ENCODE measurements at places on chromosomes 7 and 10. TPM values are rescaled to one million over a fixed set of nuclear protein-coding genes. Genes with fewer than 3 reads are reported as not detected.

The WIPF3 gene
- not detected for total RNA-seq

The SLC26A3 gene
- not detected for total RNA-seq

The FBXL15 gene
- total RNA-seq, result 9.0 TPM

The AZGP1 gene
- total RNA-seq, result 0.30 TPM

The CTAGE8 gene
- not detected for total RNA-seq

The ANK3 gene
- total RNA-seq, result 48.9 TPM

The HOXA2 gene
- not detected for total RNA-seq

The PRLHR gene
- not detected for total RNA-seq

The ASB15 gene
- not detected for total RNA-seq

The WDR37 gene
- total RNA-seq, result 12.5 TPM

The SMKR1 gene
- not detected for total RNA-seq

The ABCB4 gene
- 0.12 TPM for total RNA-seq

The LRCH4 gene
- total RNA-seq, result 2.2 TPM

The UPK3B gene
- not detected for total RNA-seq

The RPEL1 gene
- total RNA-seq, result 0.12 TPM

The GRID2IP gene
- total RNA-seq, result not detected

The NEBL gene
- 0.12 TPM for total RNA-seq

The CALML5 gene
- not detected for total RNA-seq

The SPDYE1 gene
- total RNA-seq, result not detected

The UCMA gene
- total RNA-seq, result not detected

The KCP gene
- 0.94 TPM for total RNA-seq

The SLC13A1 gene
- total RNA-seq, result not detected

The SLC18A3 gene
- total RNA-seq, result under 0.01 TPM

The TAS2R16 gene
- total RNA-seq, result not detected

The ABCC2 gene
- total RNA-seq, result 0.15 TPM

The OR2A42 gene
- total RNA-seq, result not detected

The DENND2A gene
- 0.75 TPM for total RNA-seq

The LIPK gene
- total RNA-seq, result not detected

The DEPP1 gene
- total RNA-seq, result 50.4 TPM

The HOXA7 gene
- not detected for total RNA-seq

The PRF1 gene
- not detected for total RNA-seq

The SRGN gene
- 41.5 TPM for total RNA-seq

The TLL2 gene
- 0.08 TPM for total RNA-seq

The OR2A5 gene
- not detected for total RNA-seq

The TRPV6 gene
- total RNA-seq, result not detected

The SEC31B gene
- total RNA-seq, result 1.4 TPM

The LRRC27 gene
- 8.2 TPM for total RNA-seq

The RSPH10B gene
- 0.12 TPM for total RNA-seq

The KLF14 gene
- total RNA-seq, result not detected

The LBX1 gene
- total RNA-seq, result not detected

The PLAC9 gene
- total RNA-seq, result 24.6 TPM

The THSD7A gene
- total RNA-seq, result 0.38 TPM

The BAZ1B gene
- 37.2 TPM for total RNA-seq

The OR2A1 gene
- total RNA-seq, result 0.08 TPM

The NPTX2 gene
- total RNA-seq, result 6.0 TPM

The NME8 gene
- total RNA-seq, result not detected

The GHRHR gene
- total RNA-seq, result not detected

The KAT6B gene
- total RNA-seq, result 12.3 TPM

The GPR15LG gene
- not detected for total RNA-seq

The LIPM gene
- not detected for total RNA-seq

The IFIT5 gene
- total RNA-seq, result 10.7 TPM

The DNAJC12 gene
- 3.0 TPM for total RNA-seq

The AKR1C3 gene
- total RNA-seq, result 308 TPM

The MMP21 gene
- 0.30 TPM for total RNA-seq

The PLXNA4 gene
- 23.5 TPM for total RNA-seq

The CYP3A4 gene
- total RNA-seq, result not detected

The AHCYL2 gene
- total RNA-seq, result 11.9 TPM

The ARHGAP22 gene
- 28.0 TPM for total RNA-seq

The CXCL12 gene
- 235 TPM for total RNA-seq

All from smooth muscle cell of the coronary artery (primary cell).